Lower leg skin (tissue), 4 donors: ENCODE measurements at places on chromosomes 5 and 9.

- DNase-seq = peak; percentile 93
Observed at GRCh38 chr9:75088646-75089372, 495 bp downstream of the OSTF1 start.

DNA sequence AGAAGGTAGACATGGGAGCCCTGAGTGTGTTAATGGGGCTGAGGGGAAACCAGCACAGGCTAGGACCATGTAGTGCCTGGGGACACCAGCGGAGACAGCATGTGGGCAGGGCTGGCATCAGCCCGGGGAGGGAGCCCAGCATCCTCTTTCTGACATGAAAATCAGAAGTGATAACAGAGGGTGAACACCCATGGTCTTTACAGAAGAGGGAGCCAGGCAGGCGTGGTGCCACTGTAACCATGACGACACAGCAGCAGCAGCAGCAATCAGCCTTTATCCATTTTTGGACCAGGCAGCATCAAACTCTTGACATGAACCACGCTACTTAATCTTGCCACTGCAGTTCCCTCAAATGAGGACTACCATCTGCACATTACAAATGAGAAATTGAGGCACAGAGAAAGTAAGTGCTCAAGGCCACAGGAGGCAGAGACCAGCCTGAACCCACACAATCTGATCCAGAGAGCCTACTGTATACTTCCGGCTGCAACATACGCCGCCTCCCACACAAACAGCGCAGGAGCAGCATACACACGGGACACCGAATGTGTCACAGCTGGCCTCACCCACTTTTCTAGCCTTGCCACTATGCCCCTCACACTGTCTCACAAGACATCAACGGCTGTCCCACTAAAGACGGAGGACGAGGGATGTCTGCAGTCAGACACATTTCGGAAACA is 23.8 kb downstream of the CAMSAP1 start:
- no peak for DNase-seq

DNA sequence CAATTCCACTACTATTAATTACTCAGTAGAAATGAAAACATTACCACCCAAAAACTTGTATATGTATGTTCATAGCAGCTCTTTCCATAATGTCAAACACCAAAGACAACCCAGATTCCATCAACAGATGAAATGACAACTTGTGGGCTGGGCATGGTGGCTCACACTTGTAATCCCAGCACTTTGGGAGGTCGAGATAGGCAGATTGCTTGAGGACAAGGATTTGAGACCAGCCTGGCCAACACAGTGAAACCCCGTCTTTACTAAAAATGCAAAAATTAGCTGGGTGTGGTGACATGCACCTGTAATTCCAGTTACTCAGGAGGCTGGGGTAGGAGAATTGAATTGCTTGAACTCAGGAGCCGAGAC is 11.5 kb downstream of the UIMC1 start:
- DNase-seq = no peak

DNA sequence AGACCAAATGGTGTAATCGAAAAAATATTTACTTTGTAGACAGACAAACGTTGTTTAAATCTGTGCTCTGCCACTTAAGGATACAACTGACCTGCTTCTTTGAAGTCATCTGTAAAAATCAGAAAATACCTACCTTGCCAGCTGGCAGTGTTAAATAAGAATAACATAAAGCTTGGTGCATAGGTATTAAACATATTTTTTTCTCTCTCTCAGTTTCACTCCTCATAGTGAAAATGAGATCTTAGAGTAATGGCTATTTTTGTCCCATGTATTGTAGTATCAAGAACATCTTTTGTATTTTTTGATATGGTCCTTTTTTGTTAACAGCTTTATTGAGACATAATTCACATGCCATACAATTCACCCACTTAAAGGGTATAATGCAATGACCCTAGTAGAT is 17.9 kb upstream of the RANBP17 start:
- no peak for DNase-seq

DNA sequence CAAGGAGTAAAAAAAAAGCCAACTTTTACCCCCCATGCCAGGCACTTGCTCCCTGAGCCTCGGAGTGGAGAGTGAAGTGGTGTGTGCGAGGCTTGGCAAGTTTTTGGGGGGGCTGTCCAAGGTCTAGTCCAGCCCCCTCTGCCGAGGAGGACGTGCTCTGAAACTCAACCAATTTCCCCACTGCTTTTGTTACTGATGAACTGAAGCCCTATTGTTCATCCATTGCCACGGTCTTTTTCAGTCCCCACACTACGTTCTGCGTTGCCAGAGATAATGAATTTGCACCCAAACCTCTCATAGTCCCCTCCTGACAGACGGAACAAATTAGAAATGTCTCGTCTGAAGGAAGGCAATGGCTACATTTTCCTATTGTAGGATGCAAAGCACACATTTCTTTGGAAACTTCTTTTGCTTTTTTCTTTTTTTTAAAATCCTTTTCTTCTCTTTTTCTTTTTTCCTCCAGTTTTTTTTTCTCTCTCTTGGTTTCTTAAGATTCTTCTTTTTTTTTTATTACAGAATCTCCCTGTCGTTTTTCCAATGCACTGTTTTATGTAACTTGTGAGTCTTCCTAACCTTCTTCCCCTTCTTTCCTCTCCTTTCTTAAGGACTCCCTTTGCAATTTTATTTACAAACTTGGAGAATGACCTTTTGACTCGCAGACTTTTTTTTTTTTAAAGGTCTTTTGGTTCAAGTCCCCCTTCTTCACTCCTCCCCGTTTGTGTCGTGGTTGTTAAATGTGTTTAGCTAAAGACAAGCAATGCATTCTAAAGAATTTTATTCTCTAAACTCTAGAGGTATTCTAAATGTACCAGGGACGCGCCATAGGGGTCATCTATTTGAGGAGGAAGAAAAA is 209.5 kb downstream of the MEF2C start:
- DNase-seq = no peak

GRCh38 chr5:55750063-55750462 is 12.2 kb downstream of the DDX4 start:
- DNase-seq = no peak

- DNase-seq = no peak
Observed at GRCh38 chr5:38607396-38607795, 51.0 kb upstream of the LIFR start.

GRCh38 chr5:137206030-137206715 is 293.0 kb downstream of the SPOCK1 start:
- no peak for DNase-seq

DNA sequence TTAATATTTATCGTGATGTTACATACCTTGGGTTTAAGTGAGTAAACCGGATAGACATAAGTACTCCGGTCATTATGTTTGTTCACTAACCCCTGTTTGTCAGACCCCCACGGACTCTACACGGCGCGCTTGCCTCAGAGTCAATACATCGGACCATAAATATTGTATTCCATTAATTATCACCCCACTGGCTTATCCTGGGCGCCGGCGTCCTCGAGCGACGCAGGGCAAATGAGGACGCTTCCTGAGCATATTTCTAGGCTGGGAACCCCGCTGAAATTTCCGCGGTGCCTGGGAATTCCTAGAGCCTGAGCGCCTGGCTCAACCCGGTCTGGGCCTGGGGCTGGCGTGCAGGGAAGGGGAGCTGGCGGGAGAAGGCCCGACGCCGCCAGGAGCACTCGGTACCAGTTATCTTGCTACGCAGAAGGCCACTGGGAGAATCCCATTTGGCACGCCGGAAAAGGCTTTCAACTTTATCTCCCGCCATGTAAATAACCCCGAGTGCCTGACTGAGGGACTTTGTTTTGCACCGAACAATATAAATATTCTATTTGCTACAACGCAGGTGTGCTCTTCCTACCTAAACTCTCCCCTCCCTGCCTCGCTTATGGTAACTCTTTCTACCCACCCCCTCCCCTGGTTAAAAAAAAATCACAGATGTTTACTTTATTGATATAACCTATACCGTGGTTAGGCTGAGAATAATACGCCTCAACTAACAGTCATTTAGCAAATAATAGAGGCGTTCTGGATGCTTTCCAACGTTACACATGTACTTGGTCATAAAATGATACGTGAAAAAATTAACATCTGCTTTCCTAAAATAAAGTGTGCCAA is 19.4 kb downstream of the NR2F1 start:
- no peak for DNase-seq

DNA sequence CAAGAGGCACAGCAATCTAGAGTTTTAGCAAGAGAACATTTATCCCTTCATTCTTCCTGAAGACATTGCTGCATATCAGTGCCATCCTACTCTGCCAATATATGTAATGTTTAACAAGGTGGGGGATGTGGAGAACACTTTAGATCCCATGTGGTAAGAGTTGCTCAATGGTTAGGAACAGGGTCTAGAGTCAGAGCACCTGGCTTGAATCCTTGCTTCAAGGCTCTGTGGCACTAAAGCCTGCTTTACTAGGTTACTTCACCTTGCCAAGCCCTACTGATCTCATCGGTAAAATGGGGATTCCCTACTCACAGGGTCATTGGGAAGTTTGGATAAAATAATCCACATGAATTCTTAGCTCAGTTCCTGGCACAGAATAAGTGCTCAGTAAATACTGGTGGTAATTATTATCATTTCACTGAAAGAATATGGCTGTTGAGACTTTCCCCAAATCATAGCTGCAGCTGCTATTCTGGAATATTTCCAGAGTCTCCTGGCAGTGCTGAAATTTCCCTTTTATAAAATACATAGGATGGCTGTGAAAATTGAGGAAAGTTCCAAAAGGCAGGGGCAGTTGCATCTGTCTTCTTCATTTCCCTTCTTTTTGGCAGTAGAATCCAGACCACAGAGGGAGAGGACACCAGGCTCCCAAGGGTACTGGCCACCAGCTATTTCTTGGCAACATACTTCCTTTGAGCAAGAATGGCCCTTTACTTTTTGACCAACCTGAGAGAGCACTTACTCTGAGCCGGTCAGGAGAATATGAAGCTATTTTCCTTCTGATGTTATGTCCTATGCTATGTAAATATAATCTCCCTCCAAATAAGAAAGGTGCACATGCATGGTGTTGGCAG is 142.8 kb downstream of the PALM2AKAP2 start:
- DNase-seq = no peak

DNA sequence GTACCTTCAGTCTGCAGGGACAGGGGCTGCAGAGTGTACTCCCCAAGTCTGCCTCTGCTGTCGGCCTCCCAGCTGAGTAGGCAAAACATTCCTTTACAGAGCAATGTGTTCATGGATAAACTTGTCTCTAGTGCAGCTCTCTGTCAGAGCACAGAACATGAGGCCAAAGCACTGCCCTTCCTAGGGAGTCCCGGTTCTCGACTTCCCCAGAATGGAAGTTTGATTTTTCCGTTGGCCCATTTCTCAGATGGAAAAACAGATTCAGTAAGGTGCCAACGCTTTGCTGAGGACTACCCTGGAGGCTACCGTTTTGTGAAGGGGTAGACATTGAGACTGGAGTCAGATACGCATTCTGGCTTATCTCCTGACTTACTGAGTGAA is 422 bp upstream of the TRIM32 start:
- DNase-seq = no peak

DNA sequence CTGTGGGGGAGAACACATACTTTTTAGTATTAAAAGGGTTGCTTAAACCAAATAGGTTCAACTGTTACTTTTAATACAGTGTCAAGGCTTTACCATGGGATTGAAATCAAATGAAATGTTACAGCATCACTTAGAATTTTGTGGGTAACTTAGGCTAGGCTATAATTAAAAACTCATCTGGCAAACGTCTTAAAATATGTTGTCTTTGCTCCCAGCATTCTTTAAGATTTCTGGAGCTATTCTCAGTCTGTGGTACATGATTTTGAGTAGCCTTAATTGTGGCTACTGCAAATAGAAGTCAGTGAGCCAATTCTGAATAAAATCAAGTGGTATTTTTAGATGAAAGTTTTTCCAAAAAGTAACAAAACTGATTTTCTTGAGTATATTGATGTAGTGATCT is 30.7 kb downstream of the UHRF2 start:
- DNase-seq = no peak

- no peak for DNase-seq
Observed at GRCh38 chr9:119611565-119611964, 242.3 kb upstream of the BRINP1 start.

- no peak for DNase-seq
Observed at GRCh38 chr5:72558383-72558782, 51.2 kb upstream of the ZNF366 start.

- no peak for DNase-seq
Observed at GRCh38 chr5:105617436-105618215, 2053.1 kb downstream of the EFNA5 start.

DNA sequence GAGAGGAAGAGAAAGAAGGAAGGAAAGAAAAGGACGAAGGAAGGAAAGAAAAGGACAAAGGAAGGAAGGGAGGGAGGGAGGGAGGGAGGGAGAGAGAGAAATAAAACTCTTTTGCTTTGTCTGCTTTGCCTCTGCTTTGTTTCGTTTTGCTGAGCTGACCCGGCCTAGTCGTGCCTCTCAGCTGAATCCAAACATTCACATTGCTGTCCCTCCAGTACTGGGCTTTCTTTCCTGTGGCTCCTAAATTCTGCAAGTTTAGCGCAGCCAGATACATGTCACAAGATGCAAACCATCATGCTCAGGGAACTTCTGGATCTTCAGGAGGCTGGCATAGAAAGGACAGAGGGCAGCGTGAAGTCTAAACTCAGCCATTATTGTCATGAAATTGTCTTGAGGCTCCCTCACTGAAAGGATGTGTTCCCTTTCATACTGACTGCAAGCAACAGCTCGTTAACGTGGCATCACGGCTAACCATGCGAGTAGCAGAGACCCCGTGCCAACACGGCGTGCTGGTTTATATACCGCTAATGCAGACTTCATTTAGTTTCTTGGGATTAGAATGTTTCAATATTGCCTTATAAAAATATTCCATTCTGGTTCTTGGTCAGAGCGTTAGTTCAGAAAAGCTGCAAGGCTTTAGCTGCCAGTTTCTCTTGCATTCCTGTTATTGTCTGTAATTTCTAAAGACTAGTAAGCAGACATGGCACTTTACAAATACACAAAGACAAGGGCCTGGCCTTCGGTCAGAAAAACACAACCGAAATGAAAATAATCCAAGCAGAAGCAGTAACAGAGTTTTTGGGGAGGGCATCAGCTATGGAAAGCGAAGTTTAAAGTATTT is 94.2 kb downstream of the TMEM174 start:
- DNase-seq = no peak

- DNase-seq = no peak
Observed at GRCh38 chr9:8844549-8844948, 1045.0 kb upstream of the DMAC1 start.

- peak; percentile 87 for DNase-seq
Observed at GRCh38 chr5:168654211-168654721, 75.1 kb upstream of the PANK3 start.

GRCh38 chr5:75156585-75156984 is 80.1 kb downstream of the ANKRD31 start:
- DNase-seq = no peak

- peak; percentile 60 for DNase-seq
Observed at GRCh38 chr5:6384856-6385255, 6.5 kb upstream of the MED10 start.

GRCh38 chr5:171783051-171783450 is 2.6 kb upstream of the SMIM23 start:
- no peak for DNase-seq

DNA sequence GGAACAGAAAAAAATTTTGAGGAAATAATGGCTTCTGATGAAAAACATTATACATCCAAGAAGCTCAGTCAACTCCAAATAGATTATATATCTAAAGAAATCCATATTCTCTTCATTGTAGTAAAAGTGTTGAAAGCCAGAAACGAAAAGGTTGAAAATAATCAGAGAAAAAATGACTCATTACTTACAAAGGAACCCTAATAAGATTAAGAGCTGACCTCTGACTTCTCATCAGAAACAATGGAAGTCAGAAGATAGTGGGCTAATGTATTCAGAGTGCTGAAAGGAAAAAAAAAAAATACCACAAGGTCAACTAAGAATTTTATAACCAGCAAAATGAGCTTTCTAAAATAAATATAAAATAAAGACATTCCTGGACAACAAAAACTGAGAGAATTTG is 60.0 kb downstream of the HSD17B4 start:
- no peak for DNase-seq
